ENCODE measurements at places on chromosomes 11 and 22.
A peak's percentile ranks its signal among the peaks of the same experiment; 100 is the strongest.

GRCh38 chr22:18035751-18036150, 11.4 kb upstream of the MICAL3 start:
- DNase-seq = no peak

DNA sequence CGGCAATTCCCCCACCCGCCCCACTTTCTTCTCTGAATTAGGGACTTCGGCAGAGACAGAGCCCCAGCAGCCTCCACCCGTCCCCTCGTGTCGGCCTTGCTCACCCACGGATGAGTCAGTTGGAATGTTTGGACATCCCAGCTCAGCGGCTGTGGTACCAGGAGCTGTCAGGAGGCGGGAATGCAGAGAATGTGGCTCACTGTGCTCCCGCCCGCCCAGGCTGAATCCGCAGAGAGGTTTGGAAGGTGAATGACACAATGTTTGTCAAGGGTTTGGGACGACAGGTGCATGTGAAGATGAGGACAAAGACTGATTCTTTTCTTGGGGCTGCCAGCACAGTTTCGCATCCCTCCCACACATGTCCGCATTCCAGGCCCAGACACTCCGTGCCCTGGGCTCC, 39.6 kb downstream of the LIF start:
- DNase-seq = no peak

DNA sequence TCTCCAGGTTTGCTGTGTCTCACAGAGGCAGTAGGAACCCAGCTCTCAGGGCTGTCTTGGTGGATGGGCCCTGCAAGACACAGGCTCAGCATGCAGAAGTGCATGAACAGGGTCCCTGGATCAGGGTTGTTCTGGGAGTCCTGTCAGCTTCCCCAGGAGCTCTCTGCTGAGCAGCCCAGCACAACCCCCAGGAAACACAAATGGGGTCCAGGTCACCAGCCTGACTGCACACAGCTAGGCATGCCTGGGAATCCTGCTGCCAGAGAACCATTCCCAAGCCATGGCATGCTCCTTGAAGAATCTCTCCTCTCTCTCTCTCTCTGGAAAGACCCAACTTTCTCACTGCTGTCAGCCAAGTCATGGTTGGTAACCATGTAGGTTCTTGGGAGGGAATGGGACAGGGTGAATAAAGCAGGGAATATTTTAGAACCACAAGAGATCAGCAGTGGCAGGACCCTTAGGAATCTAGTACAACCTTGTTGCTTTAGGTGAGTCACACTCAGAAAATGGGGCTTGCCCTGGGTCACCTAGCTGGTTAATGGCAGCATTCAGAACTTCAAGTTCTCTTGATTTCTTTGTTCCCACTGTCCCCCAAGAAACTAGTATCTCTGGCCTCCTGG, 21.4 kb downstream of the TUB start:
- no peak for DNase-seq

- DNase-seq = no peak
Measured at GRCh38 chr11:57978686-57979531, 44.8 kb upstream of the OR9Q1 start.

GRCh38 chr11:111846063-111846462, 25.3 kb downstream of the ALG9 start:
- no peak for DNase-seq

GRCh38 chr11:46102843-46103242, 18.4 kb downstream of the PHF21A start:
- DNase-seq = no peak

DNA sequence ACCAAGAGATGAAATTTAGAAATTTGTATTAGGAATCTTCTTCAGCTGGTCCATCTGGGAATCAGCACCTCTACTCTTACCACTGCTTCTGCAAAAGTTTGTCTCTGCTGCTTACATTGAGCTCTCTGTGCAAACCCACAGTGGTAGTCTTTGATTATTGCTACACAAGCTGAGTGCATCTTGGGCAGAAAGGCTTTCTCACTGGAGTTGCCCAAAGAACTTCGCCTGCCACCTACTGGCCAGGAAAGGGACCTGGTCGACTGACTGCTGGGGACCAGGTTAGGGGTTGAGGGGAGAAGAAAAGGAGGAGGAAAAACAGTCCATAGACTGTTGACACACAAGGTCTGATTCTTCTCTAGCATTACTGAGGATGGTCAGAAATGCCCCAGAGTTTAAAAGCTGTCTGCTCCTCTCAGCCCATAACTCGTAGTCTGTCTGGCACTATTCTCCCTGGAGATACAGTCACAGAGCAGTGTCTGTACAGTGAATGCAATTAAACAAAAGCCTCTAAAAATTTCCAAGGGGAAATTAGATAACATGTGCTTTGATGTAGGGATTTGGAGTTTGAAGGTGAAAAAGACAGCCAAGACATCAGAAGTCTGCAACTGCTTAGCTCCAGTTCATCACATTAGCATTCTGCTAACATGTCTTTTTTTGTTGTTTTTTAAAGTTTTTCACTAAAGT, 215.0 kb upstream of the CTSC start:
- DNase-seq = peak; percentile 24

- DNase-seq = no peak
Measured at GRCh38 chr11:95867105-95867504, 56.8 kb downstream of the MTMR2 start.

GRCh38 chr11:98060759-98061158, 960.0 kb upstream of the CNTN5 start:
- no peak for DNase-seq

GRCh38 chr22:48863965-48864528, 963.6 kb downstream of the BRD1 start:
- DNase-seq = no peak

- peak; percentile 84 for DNase-seq
Measured at GRCh38 chr11:61695917-61696316, 15.7 kb downstream of the DAGLA start.

DNA sequence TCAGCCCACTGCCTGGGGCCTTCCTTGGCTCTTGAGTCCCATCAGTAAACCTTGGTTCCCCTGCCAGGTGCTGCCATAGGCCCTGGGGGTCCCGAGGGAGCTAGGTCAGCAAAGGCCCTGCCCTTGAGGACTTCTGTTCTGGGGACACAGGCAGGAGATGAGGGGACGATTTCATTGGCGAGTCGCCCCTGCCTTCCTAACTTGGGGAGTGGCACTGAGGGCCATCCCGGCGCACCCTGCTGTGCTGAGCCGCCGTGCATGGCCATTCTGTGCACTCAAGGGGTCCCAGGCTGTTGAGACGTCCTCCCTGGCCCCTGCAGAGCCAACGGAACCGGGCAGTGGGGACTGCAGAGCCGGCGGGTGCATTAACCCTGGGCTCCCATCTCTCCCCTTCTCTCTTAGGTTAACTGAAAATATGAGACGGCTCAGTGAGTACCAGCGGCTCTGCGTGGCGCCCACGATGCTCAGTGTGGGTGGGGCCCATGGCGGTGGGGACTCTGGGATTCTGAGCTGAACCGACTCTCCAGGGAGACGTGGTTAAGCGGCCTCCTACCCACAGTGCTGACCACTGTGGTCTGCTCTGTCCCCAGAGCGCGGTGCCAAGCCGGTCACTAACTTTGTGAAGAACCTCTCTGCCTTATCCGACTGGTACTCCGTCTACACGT, 43.4 kb downstream of the GRAMD4 start:
- no peak for DNase-seq

- no peak for DNase-seq
Measured at GRCh38 chr22:27105142-27106025, 448.0 kb downstream of the MIAT start.

DNA sequence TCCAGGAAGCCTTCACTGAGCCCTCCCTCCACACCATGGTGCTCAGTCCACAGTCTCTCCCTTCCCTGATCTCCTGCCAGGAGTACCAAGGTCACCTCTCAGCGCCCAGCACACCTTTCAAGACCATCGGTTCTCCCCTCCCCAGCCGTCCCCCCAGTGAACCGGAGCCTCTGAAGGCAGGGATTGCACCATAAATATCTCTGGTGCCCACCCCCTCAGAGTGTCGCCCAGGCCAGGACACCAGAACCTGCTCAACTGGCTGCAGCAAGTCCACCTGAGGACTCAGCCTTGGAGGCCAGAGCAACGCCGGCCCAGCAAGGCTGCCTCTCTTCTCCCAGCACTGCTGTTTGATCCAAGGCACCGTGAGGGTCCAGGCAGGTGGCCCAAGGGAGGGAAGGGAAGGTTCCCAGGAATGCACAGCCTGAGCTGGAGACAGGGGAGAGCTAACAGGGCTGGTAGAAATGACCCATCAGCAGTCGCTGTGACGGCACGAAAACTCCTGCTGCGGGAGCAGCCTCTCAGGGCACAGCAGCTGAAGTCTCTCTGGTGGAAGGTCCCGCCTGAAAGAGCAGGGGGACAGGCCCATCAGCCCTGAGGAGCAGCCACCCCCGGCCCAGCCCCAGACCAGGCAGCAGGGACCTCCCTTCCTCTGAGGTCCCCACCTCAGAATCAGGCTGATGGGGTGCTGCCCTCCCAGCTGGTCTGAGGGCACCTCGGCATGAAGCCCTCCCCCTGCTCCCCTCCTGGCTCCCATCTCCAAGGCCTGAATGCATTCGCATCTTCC, 80.3 kb downstream of the BUD13 start:
- no peak for DNase-seq

DNA sequence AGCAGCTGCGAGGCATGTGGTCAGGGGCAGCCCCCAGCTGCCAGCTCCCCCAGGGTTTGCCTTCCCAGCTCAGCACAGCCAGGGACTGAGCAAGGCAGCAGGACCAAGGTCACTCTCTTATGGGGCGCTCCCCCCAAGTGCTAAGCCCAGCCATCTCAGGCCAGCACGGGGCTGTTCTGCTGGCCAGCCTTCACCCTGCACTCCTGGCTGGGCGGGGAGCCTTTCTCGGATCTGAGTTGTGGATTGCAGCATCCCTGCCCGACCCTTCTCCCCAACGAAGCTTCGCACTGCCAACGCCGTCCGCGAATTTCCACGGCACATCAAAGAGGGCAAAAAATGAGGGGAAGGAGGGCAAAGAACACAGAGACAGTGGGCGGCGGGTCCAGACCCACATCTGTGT, 42.5 kb upstream of the GAL start:
- no peak for DNase-seq

DNA sequence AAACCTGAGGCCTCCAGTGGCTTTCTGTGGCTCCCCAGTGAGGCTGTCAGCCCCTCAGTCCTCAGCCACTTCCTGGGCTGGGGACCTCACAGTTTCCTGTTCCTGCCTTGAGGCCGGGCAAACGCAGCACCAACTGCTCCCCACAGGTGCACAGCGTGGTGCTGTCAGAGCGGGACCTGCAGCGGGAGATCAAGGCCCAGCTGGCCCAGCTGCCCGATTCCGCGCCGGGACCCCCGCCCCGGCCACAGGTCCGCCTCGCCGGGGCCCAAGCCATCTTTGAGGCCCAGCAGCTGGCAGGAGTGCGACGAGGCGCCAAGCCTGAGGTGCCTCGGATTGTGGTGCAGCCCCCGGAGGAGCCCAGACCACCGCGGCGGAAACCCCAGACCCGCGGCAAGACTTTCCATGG, 5.4 kb downstream of the TBC1D10C start:
- DNase-seq = no peak

DNA sequence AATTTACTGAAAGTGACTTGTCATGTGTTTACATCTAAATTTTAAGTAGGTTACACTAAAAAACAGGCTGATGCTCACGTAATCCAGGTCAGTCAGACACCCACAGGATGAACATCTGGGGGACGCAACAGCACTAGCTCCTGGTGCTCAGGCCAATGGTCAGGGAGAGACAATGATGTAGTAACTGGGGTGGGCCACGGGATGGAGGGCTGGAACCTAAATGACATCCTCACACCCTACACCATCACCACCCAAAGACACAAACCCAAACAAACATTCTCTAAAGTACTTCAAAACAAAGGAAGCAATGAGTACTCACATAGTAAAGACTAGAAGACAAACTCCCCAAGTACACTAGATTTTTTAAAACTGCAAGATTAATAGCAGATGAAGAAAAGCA, 53.5 kb upstream of the SLC25A1 start:
- DNase-seq = no peak

- DNase-seq = no peak
Measured at GRCh38 chr11:79150966-79151365, 289.9 kb downstream of the TENM4 start.

DNA sequence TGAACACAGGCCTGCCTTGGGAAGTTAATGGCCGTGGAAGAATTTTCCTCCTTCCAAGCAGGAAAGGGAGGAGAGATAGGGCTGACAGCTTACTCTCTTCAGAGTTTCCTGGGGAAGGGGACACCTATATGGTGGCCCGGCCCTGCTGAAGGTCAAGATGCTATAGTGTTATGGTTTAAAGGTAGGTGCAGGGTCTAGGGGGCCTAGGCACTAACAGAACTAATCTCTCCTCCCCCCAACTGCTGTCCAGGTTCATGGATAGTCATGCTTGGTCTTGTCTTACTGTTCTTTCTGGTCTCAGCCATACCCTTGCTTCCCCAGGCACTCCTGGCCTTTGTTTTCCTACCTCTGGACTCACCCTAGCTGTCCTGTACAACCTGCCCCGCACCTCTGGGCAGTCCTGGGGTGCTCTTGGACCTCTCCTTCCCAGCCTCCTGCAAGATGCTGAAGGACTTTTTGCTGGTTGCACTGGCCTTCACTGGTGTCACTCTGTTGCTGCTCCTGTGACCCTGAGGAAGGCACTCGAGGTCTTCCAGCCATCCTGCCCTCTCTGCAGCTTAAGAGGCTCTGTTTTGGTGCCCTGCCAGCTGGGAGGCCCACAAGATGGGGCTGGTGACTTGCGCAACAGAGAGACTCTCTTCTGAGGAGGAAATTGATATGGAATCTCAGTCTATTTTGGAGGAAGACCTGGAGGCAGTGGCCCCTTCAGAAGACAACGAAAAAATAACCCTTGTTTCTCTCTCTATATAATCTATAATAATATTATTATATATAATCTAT, 17.9 kb downstream of the SEC14L3 start:
- no peak for DNase-seq

- DNase-seq = no peak
Measured at GRCh38 chr11:71934213-71934612, 5.4 kb downstream of the RNF121 start.

- no peak for DNase-seq
Measured at GRCh38 chr11:64967375-64967774, 4.5 kb downstream of the MAJIN start.

GRCh38 chr11:114082767-114083181, 23.3 kb downstream of the ZBTB16 start:
- DNase-seq = no peak

GRCh38 chr22:29253561-29254285, 14.1 kb downstream of the RHBDD3 start:
- no peak for DNase-seq

DNA sequence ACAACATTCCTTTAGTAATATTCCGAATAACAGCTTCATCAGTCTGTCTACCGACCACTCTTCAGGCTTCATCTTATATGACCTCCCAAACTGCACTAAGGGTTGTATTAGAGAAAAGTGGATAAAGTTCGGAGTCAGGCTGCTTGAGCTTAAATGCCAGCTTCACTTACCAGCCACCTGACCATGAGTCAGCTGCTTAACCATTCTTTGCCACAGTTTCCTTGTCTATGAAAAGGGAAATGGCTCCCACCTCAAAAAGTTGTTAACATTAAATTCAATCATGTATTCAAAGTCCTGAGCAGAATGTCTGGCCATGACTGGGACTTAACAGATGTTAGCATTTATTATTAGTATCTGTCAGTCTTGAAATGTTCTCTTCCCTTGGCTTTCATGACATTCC, 20.9 kb downstream of the LIMK2 start:
- no peak for DNase-seq

Measured in activated naive CD4-positive, alpha-beta T cell (primary cell).